CD4-positive, alpha-beta T cell treated with Interleukin-4 for 4 hours (primary cell): ENCODE measurements at places on chromosomes 3 and 15.

DNA sequence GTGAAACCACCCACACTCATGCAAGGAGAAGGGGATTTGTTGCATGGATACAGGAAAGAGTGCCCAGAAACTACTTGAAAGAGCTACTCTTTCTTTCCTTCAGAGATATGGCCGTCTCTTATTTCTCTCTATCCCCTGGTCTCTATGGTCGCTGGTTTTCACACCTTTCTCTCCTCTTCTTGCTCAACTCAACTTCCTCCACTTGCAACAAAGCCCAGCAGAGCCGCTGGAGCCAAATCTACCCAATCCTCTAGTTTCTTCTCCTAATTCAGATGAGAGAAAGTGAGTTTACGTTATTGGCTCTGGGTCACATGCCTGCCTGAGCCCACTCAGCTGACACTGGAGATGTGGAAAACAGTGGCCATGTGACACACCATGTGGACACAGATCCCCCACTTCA lies 215.2 kb downstream of the OSBPL10 start:
- DNase-seq, result no peak

GRCh38 chr3:138569090-138569489 lies 25.0 kb downstream of the CEP70 start:
- DNase-seq, result no peak

- no peak for DNase-seq
These were observed 84.1 kb downstream of the MEIS2 start for GRCh38 chr15:37016231-37016630.

- DNase-seq, result no peak
These were observed 19.9 kb downstream of the COL8A1 start for GRCh38 chr3:99658274-99658673.

GRCh38 chr15:55909036-55909811 lies 84.2 kb downstream of the NEDD4 start:
- no peak for DNase-seq

GRCh38 chr3:9859530-9860025 lies 15.8 kb upstream of the RPUSD3 start:
- no peak for DNase-seq

- DNase-seq, result no peak
These were observed 39.2 kb upstream of the SPSB4 start for GRCh38 chr3:141011997-141012262.

DNA sequence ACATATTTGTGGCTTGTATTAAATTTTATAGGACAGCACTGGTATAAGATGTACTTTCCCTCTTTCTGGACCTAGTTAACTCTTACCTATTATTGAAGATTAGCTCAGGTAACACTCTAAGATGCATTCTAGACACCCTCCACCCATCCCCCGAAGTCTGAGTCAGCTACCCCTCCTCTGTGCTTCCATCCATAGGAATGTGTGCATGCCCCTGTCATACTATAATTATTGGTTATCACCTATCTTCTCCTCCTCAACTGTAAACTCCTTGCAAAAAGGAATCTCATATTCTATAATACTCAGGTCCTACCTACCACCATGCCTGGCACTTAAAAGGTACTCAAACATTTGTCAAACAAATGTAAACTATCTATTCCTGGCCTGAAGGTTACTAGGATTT lies 3.0 kb downstream of the PEAK1 start:
- no peak for DNase-seq

DNA sequence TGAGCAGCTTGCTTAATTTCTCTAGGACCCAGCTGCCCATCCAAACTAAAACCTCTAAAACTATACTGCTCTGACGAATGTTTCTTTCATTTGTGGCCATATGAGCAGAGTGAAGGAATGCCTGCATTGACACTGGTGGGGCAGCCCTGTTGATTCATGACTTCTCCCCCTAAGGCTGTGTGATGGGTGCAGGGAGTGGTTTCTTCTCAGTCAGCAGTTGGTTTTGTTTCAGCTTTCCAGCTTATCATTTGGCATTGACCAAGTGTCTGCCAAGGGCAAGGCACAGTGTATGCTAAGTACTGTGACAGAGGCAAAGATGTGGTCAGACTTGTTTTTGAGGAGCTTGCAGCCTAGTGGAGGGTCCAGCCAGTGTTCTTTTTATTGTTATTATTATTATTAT lies 4.7 kb downstream of the ABHD6 start:
- DNase-seq, result no peak

DNA sequence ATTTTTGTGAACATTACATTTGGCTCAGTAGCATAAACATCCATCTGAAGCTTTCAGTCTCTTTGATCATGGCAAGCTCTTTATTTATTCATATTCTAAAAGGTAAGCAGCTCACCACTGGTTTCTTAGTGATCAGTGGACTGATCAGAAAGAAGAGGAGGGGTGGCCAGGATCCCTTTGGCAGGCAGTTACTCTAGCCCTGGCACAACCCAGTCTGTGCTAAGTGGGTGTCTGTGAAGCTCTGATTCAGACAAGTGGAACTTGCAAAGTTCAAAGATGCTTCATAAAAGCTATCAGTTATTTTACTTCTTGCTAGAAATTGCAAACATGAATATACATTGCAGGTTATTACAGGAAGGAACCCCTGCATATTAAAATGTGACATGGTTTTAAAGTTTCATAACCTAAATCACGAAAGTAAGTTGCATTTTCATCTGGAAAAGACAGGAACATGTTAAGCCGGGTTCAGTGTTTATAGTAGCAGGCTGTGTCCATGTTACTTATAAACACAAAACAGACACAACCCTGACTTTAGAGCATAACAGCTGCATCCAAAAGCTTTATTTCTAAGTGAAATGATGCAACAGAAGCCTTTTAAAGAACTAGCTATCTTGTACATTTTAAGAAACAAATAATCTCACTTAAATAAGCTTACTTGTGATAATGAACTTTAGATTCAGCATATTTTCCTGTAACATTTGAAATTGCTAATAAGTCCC lies 785.3 kb downstream of the MCTP2 start:
- no peak for DNase-seq

GRCh38 chr15:93894438-93895036 lies 336.8 kb upstream of the MCTP2 start:
- DNase-seq, result no peak

GRCh38 chr15:74417670-74418069 lies 16.1 kb downstream of the SEMA7A start:
- no peak for DNase-seq

- no peak for DNase-seq
These were observed 14.1 kb downstream of the ZXDC start for GRCh38 chr3:126461450-126462070.

DNA sequence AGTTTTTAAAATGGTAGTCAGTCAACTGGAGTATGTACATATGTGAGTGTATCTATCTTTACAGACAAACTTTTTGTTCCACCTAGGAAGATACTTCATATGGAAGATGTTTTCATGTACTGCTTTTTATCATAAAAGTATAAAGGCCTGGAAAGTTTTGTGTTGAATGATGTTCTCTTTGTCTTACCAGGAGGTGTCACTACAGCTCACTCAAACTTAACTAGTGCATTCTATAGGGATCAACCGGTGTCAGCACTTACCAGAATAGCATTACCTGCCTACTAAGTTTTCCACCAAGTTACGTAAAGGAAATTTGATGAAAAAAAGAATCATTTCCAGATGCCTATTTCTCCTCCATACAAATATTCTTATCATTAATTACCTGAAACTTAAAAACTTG lies 522.6 kb upstream of the SEMA6D start:
- DNase-seq, result no peak

GRCh38 chr15:42858999-42859789 lies 61.4 kb downstream of the TTBK2 start:
- no peak for DNase-seq

DNA sequence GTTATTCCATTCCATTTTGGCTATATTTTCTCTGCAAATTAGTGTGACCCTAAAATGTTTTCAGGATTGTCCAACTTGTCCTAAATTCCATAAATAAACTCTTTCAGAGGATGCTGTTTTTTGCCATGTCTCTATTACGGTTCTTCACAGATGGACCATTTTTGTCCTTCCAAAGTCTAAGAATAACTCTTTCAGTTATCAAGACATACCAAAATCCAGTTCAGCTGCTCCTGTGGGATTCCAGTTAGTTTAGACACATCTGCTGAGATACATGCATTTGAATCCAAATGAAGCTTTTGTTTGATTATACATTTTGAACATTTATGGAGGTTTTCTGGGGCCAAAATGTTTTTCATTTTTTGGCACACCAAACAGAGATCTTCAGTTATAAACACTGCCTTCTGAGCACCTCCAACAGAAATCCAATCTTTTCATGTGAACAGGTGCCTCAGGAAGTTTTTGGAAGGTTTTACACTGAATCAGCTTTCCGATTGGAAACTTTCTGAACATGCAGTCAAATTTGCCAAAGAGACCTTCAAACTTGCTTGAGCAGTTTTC lies 80.7 kb downstream of the TIGIT start:
- DNase-seq, result no peak

DNA sequence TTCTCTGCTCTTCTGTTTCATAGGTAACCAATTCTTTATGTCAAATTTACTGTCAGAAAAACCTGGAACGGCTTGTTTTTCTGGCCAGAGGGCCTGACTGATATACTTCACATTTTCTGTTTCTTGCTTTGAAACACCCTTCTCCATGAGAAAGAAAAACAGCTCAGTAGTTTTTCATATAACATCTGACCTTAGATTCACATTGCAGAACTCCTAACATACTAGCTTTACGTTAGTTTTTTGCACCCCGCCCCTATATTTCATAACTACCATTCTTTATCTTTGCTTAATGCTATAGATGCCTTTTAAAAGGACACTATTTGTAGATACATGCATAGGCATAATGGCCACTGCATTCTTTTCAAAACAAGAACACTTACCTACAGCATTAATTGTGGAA lies 83.9 kb upstream of the TSC22D2 start:
- DNase-seq, result no peak

DNA sequence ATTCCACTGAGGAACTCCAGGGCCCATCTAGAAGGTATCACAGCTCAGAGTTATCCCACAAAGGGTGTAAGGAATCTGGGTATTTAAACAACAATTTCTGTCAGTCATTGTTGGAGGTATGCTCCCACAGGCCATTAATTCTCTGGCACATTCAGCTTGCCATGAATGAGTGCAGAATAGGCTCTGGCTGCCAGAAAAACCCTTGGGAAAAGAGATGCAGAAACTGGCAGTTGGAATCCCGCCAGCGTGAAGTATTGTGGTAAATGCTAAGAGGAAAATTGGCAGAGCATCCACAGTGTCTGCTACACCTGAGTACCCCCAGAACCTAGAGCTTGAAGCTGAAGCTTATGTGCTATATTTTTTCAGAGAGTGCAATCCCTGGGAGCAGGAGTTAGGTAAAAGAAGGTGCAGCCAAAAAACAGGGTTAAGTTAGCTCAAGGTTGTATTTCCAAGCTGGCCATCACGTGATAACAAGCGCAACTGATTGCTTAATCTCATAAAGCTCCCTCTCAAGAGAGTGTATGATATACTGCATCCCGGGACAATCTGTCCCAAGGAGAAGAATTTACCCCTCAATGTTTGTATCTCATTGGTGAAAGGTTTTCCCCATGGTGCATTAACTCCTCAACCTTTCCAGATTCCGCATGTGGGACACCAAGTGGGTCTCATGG lies 94.2 kb upstream of the ACP3 start:
- no peak for DNase-seq

GRCh38 chr3:68121287-68121686 lies 466.9 kb upstream of the SUCLG2 start:
- DNase-seq, result no peak

DNA sequence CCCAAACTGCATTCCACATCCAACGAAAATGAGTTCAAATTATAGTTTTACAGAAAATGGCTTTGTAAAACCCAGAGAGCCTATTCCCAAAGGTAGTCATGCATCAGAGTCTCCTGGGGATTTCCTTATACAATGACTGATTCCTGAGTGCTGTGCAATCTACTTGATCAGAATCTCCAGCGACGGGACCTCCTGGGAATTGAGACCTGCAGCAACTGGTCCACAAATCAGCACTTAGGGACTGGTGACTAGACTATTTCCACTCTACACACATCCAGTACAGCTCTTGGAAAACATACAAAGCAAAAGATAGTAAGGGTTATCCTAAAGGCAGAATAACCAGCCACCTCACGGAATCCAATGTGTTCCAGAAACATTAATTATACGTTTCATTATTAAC lies 871.0 kb upstream of the CFAP20DC start:
- DNase-seq, result no peak

DNA sequence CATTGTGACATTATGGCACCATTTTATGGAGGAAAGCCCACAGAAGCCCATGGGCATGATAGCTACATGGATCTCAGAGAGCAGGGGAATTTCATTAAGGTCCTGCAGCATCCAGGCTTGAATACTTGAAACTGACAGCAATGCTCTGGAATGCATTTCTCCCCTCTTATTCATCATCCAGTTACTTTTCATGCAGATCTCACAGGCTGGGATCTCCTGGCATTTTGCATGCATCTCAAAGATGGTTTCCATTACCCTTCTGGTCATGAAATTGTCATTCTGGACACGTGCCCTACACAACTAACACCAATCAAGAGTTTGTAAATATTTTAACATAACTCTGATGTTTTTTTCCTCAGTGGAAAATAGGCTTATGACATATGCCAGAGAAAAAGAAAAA lies 32.4 kb downstream of the VGLL3 start:
- DNase-seq, result no peak

GRCh38 chr15:65638681-65639089 lies 16.9 kb downstream of the SLC24A1 start:
- peak; percentile 69 for DNase-seq

GRCh38 chr3:64666171-64666588 lies 21.6 kb downstream of the ADAMTS9 start:
- no peak for DNase-seq

DNA sequence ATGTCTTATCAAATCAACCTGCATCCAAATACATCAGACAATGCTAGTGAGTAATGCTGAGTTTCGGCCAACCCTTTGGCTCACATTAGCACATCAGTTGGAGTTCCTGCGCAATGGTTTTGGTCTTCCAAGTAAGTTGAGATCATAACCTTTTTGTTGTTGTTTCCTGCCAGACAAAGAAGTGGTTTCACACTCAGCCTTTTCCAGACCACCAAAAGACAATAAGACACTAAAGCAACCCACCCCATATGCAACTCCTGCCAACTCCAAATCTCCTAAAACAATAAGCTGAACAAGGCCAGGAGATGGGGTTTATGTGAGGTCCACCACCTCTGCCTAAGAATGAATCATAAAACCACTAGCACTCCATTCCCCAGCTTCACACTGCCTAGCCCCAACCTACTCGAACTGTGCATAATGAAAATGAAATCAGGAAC lies 177.0 kb downstream of the ERC2 start:
- DNase-seq, result no peak
